ENCODE measurements at places on chromosomes 12 and 14.

GRCh38 chr12:6416596-6416995, 28.2 kb upstream of the CD27 start:
- no peak for DNase-seq

DNA sequence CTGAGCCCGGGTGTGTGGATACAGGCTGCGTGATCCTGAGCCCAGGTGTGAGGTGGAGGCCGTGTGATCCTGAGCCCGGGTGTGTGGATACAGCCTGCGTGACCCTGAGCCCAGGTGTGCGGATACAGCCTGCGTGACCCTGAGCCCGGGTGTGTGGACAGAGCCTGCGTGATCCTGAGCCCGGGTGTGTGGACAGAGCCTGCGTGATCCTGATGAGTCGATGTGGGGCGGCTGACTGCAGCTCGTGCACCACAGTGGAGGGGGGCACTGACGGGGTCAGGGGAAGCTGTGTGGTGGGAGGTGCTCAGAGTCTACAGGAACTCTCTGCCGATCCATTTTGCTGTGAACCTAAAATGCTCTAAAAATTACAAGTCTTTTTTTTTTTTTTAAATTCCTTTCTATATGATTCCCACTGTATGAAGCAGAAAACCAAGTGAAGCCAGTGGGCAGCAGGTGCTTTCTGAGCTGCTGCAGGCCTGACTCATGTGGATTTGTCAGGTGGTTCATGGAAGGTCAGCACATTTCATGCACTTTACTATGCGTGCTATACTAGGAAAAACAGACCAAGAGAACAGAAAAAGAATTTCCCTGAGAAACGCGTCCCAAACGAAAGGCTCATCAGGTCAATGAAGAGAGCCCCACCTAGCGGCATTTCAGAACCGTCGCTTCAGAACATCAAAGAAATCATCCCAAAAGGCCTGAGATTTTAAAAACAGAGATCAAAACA, 19.3 kb downstream of the BRF1 start:
- DNase-seq, result peak; percentile 31

- DNase-seq, result no peak
Measured at GRCh38 chr14:104571246-104571645, 8.3 kb upstream of the C14orf180 start.

DNA sequence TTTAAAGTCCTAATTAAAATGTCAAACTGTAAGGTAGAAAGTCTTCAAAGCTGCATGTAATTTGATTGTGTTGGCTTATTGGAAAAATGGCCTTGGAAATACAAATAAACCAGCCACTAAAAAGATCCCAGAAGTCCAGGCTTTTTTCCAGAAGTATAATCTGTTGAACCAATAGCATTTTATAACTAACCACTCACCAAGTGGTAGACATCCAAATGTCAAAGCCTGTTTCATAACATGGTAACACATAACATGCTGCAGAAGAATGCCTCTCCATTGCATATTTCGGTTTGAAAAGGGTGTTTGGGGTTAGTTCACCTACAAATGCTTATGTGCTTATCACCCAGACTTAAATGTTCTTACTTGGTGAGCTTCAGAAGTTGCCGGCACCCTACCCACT, 183.7 kb upstream of the DIO2 start:
- no peak for DNase-seq

DNA sequence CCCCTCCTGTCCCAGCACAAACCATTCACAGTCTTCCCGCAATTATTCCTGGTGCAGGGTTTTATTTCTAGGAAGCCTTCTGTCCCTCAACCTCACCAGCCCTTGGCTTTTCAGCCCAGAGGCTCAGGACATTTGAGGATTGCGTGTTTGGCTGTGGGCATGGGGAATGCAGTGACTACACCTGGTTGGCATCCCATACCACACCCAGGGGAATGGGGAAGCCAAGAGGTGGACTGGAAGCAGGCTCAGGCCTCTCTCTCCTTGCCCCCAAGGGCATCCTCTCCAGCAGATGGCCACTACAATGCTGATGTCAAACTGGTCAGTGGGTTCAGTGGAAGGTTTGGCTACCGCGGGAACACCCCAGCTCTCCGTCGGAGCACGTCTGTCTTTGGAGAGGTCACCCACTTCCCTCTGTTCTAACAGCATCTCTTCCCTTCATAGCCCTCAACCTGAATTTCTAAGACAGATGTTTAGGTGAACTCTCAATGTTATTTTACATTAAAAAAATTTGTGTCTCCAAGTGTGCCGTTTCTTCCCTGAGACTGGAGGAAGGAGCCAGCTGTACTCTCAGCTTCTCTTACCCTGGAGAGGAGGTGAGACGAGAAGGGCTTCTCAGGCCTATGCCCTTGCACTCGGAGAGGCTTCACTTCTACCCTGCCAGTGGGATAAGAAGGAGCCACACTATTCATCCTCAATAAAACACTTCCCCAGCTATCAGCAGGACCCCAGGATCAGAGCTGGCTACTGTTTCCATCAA, 35.5 kb downstream of the DCAF4 start:
- no peak for DNase-seq

GRCh38 chr14:28746247-28746646, 20.3 kb upstream of the FOXG1 start:
- DNase-seq, result no peak

DNA sequence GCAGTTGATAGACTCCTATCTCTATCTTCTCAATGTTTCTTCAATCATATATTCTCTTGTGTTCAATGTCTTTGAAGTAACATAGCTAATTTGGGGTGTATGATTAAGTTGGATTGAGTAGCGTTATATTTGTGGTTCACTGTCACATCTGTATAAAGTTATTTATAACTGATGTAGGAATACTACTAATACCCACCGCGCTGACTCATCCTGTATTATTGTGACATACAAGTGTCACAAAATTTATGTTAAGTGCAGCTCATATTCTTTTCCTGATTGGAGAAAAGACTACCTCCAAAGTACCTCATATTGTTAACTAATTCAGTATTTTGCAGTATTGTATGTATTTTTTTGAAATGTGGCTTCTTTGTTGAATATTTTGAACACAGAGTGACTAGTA, 940.8 kb downstream of the SLC6A15 start:
- no peak for DNase-seq

GRCh38 chr12:76679778-76680177, 84.1 kb upstream of the ZDHHC17 start:
- DNase-seq, result no peak

- DNase-seq, result no peak
Measured at GRCh38 chr14:61347826-61348443, 26.6 kb downstream of the PRKCH start.

- DNase-seq, result no peak
Measured at GRCh38 chr14:34501004-34501580, 38.4 kb downstream of the EAPP start.

DNA sequence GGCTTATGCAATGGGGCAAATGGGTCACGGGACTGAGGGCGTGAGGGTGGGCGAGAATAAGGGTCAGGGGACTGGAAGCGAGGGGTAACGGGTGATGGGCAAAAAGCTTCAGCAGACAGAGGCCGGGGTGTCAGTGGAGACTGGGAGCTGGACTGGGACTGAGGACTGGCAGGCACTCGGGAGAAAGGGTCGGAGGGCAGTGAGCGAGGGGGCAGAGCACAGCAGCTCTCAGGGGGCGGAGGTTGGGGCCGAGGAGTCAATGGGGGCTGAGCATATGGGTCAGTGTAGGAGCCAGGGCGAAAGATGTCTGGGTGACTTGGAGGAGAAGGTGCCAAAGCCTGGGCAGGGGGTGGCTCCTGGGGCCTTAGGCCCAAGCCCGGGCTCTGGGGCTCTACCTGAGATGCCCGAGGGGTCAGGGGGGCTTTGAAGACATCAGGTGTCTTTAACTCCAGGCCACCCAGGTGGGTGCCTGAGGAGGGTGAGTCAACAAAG, 20.2 kb downstream of the KMT2D start:
- DNase-seq, result no peak

DNA sequence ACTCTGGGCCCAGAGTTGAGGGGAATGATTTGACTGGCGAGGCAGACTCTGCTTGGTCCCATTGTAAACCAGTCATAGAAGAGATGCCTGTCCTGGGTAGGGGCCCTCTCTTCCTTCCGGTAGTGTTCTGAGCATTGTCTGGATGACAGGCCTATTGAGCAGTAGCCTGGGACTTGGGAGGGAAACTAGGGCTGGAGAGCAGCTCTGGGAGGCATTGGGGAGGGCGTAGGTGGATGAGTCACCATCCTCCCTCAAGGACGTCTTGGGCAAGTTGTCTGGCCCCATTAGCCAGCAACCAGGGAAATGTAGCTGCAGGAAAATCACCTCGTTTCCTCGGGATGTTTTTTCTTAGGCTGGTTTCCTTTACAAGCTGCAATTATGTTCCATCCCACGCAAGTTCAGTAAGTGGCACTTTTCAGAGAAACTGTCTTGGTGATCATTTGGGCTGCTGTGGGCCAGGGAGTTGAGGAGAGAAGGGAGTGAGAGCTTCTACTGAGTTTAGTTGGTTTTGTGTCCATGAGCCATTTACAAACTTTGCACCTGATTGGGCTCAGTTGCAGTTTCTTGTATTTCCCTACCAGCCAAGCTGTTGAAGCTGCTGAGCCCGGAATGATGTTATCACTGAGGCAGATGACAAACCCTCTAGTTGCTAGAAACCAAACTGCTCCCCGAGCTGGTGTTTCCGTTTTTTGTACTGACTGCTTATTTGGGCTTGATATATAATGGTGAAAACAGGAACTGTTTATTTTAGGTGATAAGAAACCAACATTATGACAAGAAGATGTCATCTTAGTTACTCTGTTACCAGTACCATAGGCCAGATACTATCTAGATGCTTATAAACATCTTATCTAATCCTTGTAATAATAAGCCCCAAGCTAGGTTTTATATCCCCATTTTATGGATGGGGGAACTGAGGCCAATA, 147.6 kb downstream of the CHST11 start:
- peak; percentile 34 for DNase-seq

DNA sequence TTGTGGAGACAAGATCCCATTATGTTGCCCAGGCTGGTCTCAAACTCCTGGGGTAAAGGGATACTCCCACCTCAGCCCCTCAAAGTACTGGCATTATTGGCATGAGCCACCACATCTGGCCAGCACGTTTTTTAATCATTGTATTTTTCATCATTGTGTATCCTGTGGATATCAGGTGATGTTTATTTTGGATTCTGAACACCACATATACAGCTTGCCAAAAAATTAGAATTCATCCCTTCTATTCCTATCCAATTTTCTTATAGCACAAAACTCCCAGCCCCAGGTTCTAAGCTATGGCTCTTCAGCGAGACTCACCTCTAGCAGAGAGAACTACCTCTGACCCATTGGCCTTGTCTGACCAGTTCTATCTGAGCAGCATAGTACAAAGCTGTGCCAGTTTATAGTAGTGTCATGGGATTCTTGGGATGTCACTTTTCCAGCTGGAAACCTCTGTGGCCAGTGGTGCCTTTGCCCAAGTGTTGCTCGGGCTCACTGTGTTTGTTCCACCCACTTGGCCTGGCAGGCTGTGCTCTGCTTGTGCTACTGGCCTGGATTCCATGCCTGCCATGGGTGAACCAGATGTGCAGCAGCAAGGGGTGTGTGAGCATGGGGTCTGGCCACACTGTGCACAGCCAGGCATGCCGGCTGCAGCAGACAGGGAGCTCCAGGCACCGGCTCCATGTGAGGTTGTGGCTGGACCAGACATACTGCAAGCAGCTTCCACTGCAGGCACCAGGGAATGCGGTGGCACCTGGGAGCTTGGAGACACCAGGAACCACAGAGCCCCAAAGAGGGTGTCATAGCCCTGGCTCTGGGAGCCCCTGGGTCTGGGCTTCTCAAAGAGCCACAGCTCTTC, 37.2 kb downstream of the TIMELESS start:
- no peak for DNase-seq

DNA sequence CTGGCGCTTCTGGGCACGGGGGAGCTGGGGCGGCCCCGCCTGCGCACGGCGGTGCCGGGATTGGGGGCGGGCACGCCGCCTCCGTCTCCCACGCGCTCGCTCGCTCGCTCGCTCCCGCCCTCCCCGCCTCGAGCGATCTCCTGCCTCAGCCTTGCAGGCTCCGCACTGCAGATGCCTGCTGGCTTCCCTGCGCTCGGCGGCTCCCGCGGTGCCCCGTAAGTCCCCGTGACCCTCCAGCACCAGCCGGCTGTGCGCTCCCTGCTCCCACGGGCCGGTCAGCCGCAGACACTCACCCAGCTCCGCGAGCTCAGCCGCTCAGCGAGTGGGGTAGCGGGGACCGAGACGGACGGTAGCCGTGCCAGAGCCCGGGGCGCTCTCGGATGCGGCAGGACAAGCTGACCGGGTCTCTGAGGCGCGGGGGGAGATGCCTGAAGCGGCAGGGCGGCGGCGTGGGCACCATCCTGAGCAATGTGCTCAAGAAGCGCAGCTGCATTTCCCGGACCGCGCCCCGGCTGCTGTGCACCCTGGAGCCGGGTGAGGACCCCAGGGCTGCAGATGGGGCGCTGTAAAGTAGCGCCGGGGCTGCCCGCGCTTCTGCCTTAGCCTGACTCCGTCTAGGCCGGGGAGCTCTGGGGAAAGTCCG, at the start of gene TBC1D30:
TSS of gene TBC1D30 (plus strand) at position 148 of the 643 bp plus-strand sequence. CDS start at position 381, 233 bp downstream.
- peak; percentile 27 for DNase-seq

DNA sequence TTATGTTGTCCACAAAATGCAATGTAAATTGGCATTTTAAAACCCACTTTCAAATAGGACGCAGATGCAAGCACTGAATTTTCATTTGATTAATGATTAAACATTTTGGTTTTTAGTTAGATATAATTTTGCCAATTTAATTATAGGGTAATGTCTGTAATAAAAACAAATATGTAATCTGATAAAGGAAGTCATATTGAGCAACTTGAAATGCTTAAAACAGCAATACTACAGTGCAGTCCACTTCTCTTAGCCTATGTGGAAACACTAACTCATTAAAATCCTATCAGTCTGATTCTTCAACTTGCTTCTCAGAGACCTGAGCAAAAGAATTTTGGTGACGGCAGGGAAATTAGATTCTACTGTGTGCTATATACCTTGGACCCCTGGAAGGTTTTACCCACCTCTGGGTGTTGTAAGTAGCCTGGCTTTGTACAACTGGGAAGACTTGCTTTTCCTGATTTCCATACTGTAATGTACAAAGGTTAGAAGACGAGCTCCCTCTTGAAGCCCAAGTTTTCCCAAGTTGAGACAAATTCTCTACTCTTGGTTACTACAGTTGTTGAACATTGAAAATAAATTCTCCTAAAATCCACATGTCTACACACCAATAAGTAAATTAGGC, 4.1 kb downstream of the TRHDE start:
- no peak for DNase-seq

DNA sequence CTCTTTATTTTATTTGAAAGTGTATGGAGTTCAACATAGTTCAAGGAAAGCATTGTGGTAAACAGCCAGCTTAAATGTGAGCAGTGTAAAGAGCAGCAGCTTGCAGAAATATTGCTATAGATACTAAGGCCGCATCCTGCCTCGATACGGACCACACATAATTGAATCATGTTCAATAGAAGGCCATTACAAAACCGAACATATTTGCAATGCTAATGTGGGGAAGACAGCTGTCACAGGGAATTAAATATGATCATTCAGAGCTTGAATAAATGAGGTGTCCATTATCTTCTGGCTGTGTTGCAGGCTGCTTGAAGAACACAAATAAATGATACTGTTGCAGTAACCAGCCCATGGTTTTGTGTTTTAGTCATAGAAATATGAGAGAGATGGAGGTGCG, 173.2 kb downstream of the BRMS1L start:
- no peak for DNase-seq
